Nucleus accumbens (tissue), 56 donors: ENCODE measurements at places on chromosomes 2 and 18.

DNA sequence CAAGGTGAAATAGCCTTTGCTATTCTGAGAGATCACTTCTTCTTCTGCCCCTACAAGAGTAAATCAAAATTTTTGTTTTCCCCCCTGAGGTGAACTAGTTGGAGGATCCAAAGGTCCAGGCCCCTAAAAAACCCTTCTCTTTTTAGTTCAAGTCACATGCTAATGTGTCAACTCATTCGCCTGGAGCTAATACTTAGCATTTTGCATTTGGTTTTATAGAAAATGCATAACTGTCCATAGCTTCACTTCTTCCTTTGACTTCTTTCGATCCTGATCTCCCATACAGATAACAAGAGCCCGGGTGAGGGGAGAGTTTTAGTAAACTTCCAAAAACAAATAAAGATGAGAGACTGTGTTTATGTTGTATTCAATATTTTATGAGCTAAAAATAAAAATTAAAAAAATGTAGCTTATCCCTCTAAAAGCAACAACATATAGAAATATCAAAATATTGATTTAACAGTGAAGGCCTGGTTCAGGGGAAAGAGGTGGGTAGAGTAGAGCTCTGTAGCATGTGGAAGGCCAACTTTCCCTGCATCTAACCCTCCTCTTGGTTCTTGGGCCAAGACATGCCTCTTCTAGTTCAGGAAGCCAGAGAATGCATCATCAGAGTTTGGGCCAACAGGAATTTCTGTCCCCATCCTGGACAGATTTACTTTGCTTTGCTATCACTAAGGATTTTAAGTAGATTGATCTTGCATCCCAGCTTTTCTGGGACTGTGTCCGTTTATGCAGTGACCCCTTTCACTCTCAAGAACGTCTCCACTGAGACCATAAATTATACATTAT lies 333.8 kb downstream of the ALK start:
- DNase-seq: no peak

DNA sequence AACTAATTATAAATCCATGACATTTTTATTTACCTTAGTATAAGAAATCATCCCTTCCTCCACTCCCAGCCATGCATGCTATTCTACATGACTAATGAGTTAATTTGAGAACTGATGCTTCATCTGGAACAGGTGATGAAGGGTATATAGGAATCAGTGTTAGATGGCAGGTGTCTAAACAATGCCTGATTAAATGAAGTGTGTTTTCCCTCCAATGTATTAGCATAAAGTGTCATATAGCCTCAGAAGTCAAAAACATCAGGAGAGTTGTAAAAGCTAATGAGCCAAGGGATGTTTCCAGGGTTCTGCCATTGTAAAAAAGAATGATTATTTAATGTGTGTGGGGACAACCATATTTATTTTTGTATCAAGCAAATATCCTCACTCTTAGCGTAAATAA lies 913.8 kb downstream of the DCC start:
- DNase-seq: no peak

- DNase-seq: no peak
Observed at GRCh38 chr2:23767876-23768621, 158.9 kb downstream of the ATAD2B start.

GRCh38 chr2:232333361-232334135 lies 45.0 kb upstream of the ALPP start:
- no peak for DNase-seq

GRCh38 chr2:40155728-40156127 lies 296.2 kb downstream of the SLC8A1 start:
- no peak for DNase-seq

DNA sequence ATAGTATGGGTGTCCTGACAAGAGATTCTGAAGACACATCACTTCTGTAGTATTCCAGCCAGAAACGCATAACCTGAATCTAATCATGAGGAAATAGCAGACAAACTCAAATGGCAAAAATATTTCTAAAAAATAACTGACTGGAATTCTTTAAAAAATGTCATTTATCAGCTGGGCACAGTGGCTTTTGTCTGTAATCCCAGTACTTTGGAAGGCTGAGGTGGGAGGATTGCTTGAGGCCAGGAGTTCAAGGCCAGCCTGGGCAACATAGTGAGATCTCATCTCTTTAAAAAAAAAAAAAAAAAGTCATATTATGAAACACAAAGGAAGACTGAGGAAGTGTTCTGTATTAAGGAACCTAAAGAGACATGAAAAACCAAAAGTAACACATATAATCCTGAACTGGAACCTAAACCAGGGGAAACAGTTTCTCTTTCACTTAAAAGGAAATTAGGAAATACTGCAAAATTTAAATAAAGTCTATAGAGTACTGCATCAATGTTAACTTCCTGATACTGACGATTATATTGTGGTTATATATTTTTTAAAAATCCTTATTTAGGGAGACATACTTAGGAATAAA lies 29.9 kb downstream of the SESTD1 start:
- no peak for DNase-seq

- no peak for DNase-seq
Observed at GRCh38 chr2:203310688-203311436, 17.3 kb upstream of the ABI2 start.

GRCh38 chr2:45009303-45009927 lies at the start of gene SIX2:
SIX2 (minus strand) TSS chr2:45009452; CDS start chr2:45009110, 342 bp downstream.
- DNase-seq: no peak

DNA sequence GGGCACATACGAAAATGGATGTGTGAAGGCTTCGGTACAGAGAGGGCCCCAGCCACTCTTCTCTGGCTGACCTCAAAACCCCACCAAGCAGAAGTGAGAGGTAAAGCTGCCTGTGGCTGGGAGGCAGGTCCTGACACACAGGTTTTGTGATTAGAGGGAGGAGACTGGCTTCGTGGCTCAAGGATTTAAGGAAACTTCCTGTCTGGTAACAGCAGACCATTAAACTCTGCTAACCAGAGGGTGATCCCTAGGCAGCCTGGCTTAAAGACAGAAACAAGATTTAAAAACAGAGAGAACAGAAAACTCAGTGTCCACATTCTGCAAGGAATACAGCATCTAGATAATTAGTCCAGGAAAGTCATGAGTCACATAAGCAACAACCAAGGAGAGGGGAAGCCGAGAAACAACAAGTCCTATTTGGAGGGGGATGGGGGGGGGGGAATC lies 101.9 kb downstream of the NFATC1 start:
- DNase-seq: no peak

GRCh38 chr2:10912796-10913455 lies 1.2 kb downstream of the KCNF1 start:
- DNase-seq: no peak

DNA sequence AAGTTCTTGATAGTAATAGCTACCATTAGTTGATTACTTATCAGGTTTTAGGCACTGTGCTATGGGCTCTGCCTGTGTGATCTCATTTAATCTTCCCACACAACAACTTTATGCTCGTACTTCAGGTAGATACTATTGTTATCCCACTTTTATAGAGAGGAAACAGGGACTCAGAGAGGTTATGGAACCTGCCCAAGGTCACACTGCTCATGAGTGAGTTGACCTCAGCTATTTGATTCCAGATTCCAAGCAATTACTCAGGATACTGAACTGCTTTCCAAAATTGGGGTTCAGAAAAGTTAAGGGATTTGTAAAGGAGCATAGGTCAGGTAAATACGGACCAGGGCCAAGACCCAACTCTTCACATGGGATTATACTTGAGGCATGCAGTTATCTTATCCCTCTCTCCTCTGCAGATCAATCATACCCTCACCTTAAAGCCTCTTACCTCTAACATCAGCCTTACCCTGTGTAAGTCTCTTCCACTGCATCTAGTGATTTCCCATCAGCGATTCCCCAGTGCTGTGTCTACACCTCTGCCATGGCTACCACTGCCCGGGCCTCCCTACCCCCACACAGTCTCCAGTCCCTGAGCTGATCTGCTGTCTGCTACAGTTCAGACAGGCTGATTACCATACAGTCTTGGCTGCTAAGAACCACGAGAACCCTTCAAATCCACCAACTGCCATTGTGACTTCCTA lies 74.4 kb downstream of the ANTXR1 start:
- no peak for DNase-seq

- no peak for DNase-seq
Observed at GRCh38 chr2:120257522-120257921, 4.9 kb downstream of the RALB start.

DNA sequence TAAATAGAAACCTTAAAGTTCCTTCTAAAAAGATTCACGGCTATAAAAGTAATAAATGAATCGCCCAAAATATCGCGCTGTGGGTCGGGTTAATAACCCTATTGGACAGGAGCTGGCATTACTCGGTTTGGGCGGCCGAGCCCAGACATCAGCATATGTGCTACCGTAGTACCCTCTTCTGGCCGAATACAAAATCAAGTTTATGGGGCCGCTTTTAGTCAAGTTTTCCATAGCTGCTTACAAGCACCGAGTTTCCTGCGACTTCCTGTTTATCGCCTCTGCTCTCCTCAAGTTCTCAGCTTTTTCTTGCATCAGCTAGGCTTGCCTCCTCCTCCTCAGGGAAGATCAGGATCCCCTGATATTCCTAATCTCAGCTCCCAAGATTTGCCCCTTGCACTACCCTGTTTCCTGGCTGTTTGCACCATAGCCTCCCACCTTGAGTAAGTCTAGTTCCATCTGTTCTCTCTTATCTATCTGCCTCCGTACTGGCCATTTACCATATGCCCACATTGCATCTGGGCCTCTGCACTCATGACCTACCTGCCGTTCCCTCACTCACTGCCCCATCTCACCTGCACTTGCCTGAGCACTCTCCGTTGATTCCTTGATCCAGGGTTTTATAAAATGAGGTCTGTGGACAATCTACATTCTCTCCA lies 56.1 kb downstream of the SLC35F5 start:
- DNase-seq: no peak

- DNase-seq: no peak
Observed at GRCh38 chr2:142769761-142770160, 107.7 kb upstream of the KYNU start.

DNA sequence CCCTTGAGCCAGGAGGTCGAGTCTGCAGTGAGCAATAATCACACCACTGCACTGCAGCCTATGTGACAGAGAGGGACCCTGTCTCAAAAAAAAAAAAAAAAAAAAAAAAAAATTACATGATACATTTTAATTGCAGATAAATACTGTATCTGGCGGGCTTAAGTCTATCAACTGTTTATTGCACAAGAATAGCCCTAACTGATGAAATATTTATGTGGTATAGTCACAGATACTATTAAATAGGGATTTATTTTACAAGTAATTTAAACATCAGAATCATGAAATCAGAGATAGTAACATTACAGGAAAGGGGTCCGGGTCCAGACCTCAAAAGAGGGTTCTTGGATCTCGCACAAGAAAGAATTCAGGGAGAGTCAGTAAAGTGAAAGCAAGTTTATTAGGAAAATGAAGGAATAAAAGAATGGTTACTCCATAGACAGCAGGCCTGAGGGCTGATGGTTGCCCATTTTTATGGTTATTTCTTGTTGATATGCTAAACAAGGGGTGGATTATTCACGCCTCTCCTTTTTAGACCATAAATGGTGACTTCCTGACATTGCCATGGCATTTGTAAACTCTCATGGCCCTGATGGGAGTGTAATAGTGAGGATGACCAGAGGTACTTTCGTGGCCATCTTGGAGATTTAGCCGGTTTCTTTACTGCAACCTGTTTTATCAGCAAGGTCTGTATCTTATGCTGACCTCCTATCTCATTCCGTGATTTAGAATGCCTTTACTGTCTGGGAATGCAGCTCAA lies 166.6 kb downstream of the PMAIP1 start:
- DNase-seq: no peak

- no peak for DNase-seq
Observed at GRCh38 chr2:88067189-88067588, 436 bp upstream of the SMYD1 start.

- peak; percentile 25 for DNase-seq
Observed at GRCh38 chr18:11688972-11689668, at the start of gene GNAL. GNAL (plus strand) TSS chr18:11689264; CDS start chr18:11689564, 300 bp downstream.

GRCh38 chr2:56030062-56030461 lies 106.5 kb upstream of the EFEMP1 start:
- DNase-seq: no peak

DNA sequence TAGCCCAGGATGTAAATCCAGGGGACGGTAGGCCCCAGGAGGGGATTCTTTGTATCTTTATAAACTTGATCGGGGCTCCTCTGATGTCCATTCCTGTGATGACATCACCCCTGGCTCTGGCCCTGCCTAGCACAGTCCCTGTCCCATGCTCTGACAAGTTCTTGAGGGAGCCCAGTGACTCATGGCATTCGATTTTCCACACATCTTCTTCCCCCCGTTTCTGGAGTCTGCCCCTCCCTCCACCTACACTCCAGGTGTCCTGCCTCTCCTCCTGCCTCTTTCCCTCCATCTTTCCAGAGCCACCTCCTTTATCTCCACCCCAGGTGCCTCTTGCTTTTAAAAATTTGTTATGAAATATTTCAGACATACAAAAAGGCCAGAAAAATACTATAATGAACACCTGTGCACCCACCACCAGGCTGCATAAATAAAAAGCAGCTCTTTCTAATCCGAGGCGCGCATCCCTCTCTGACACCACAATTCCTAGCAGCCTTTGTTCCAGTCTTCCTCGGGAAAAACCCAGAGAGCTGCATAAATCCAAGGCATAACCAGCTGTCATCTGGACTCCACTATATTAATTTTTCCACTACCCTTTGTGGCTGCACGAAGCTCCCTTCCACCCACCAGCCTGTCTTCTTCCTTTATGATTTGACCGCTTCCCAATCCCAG lies 207.7 kb downstream of the ZBTB7C start:
- no peak for DNase-seq

DNA sequence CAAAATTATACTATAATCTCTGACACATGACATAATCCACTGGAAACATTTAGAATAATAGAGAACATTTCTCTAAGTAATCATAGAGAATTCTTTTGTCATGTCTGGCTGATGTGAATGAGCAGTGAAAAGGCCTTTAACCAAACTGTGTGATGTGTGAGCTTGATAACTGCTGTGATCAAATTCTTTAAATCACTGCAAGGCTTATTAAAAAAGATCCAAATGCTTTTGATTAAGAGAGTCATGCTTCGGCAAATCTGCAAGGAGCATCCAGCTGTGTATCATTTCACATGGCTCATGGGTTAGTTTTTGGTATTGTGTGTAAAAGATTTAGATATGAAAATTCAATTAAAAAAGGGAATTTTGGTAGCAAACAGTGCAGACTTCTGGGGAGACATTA lies 58.6 kb upstream of the TFPI start:
- DNase-seq: no peak

DNA sequence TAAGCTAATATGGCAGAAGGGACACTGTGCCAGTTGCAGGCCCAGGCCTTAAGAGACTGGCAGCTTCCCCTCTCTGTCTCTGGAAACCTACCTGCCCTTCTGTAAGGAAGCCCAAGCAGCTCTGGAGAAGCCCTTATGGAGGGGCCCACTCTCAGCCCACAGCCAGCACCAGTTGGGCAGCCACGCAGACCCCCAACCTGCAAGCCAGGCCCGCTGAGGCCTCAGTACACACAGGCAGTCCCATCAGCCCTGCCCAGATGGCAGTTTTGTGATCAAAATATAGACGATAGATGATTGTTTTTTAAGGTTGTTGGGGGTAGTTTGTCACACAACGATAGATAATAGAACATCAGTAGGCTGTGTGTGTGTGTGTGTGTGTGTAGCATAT lies 36.8 kb upstream of the ALPP start:
- no peak for DNase-seq
